ENCODE measurements at places on chromosomes 3 and 15. TPM values are rescaled to one million over a fixed set of nuclear protein-coding genes. Genes with fewer than 3 reads are reported as not detected.

SH3BP5 gene
- total RNA-seq = 5.1 TPM

ALG1L2 gene
- 0.89 TPM for total RNA-seq

TM6SF1 gene
- 0.79 TPM for total RNA-seq

- DNase-seq = no peak
These were observed 256.3 kb downstream of the LRTM1 start for GRCh38 chr3:54671511-54671910.

- no peak for DNase-seq
These were observed 82.3 kb downstream of the IQSEC1 start for GRCh38 chr3:12990781-12991480.

- no peak for DNase-seq
These were observed 57.8 kb upstream of the KY start for GRCh38 chr3:134708671-134709070.

DNA sequence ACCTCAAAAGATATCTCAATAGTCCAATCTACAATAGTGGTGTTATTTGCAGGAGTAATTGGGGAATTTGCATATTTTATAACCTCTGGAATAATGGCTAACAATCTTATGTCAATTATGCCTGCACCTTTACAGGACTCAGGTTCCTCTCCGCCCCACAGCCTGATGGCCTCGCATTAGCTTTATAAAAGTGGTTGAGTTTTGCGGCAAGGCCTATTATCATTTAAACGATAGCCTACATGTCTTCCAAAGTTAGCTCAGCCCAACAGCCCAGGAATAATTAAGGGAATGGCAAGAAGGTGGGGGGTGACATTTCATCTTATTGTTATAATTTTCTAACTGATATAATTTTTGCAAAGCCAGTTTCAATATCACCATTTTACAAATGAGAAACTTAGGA lies 97.3 kb downstream of the RTP4 start:
- peak; percentile 17 for DNase-seq

- DNase-seq = no peak
These were observed 16.0 kb upstream of the CCNL1 start for GRCh38 chr3:157175691-157176507.

Data from WTC11 (cell line).